ENCODE measurements at places on chromosomes 3 and 15. TPM values are rescaled to one million over a fixed set of nuclear protein-coding genes. Genes with fewer than 3 reads are reported as not detected.
A peak's percentile ranks its signal among the peaks of the same experiment; 100 is the strongest.

Gene CPNE4
- total RNA-seq, result not detected

Gene SLC22A13
- total RNA-seq, result not detected

DNA sequence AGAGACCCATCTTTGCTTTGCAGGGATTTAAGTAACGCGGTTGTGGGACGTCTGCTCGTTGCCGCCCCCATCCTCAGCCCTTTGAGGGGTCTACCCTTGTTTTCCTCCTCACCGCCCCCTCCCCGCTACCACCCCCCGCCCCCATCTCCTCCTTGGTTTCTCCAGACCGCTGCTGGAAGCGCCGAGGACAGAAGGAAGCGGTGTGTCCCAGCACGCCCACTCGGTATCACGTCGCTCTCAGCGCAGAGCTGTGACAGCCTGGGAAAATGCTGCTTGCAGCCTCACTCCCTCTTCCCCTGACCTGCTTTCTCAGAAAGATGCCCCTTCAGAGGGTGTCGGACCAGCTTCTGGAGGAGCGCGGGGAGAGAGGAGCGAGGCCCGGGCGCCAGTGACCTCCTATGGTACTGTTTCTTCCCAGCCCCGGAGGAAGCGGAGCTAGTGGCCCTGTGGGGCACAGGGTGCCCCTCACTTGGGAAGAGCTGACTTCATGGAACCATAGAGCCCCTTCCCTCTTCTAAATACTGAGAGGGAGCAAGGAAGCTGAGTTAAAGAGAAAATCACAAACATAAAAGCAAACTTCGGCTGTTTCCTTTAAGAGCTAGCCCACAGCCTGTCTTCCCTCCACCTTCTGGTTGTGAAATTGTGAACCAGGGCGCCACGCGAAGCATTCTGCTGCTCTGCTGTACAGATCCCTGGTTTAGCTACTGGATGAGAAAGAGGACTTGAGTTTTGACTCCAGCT lies 698 bp downstream of the IL1RAP start:
- peak; percentile 67 for DNase-seq

- peak; percentile 82 for DNase-seq
These were observed 303.8 kb downstream of the TLE3 start for GRCh38 chr15:69793781-69794451.

DNA sequence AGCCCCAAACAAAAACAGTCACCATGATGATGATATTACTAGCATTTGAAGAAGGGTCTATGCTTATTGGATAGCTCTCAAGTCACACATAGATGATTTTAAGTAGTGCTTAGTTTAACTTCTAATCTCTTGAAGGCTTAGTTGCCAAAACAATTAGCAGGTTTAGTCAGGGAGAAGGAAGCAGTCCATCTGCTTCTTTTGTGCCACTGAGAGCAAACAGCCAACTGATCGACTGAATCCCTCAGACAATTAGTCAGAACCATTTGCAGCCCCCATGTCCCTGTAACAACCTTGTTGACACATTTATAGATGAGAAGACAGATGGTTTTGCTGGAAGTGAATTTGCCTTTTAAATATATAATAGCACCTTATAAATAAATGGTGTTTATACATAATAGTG lies 585.1 kb upstream of the SUCLG2 start:
- DNase-seq, result no peak

- no peak for DNase-seq
These were observed 715.6 kb downstream of the ROBO1 start for GRCh38 chr3:79052054-79052681.

GRCh38 chr15:39584266-39584659 lies 3.4 kb downstream of the THBS1 start:
- DNase-seq, result no peak

GRCh38 chr15:36626141-36626800 lies 46.8 kb downstream of the CDIN1 start:
- no peak for DNase-seq

GRCh38 chr15:31328428-31328968 lies 1.9 kb downstream of the KLF13 start:
- no peak for DNase-seq

- DNase-seq, result no peak
These were observed 72.0 kb downstream of the KCNH8 start for GRCh38 chr3:19220311-19220710.

DNA sequence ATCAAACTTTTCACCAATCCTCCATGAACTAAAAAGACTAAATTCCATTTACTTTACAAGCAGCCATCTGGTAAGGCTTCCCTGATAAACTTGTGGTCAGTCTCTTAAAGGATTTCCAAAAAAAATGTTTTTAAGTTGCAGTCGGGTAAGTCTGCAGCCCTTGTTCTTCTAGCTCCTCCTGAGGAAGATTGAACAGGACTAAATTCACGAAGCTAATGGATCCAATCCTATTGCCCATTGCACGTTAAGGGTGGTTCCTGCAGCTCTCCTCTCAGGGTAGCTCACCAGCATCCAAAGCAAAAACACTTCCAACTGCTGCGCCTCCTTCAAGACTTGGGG lies 2.8 kb downstream of the HES1 start:
- no peak for DNase-seq

GRCh38 chr3:52570076-52570475 lies 33.7 kb downstream of the UQCC5 start:
- DNase-seq, result no peak

DNA sequence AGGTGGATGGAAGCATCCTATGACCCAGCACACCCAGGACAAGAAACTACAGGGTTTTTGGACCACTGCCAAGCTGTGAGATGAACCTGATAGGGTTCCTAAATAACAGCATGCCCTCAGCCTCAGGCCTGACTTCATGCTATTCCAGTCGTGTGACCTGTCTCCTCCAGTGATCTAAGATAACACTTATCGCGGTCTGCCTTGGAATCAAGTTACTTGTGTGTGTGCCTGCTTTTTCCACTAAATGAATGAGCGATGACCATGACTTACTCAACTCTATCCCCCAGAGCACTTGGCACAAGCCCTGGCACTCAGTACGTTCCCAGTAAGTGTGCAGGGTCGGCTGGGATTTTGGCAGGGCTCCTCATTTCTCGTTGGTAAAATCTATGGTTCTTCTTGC lies 172.7 kb upstream of the TP63 start:
- peak; percentile 53 for DNase-seq

DNA sequence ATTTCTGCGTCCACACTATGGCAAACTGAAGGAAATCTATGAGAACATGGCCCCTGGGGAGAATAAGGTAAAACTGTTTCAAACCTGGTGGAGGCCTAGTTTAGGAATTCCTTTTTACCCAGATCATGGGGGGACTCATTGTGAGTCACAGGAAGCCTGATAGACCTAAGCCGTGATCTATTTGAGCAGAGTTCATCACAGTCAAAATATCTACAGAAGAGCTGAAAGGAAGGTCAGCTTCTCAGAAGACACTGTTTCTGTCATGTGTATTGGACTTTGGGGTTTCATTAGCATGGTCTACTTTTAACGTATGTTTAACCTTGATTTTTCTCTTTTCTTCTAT lies 1.3 kb downstream of the PSMD2 start:
- DNase-seq, result no peak
